ENCODE measurements at places on chromosomes 16 and 17.
A peak's percentile ranks its signal among the peaks of the same experiment; 100 is the strongest.

- DNase-seq = no peak
Observed at GRCh38 chr17:50608700-50609379, 25.8 kb upstream of the ABCC3 start.

GRCh38 chr17:42107597-42108576, 4.6 kb downstream of the DHX58 start:
- peak; percentile 11 for DNase-seq

DNA sequence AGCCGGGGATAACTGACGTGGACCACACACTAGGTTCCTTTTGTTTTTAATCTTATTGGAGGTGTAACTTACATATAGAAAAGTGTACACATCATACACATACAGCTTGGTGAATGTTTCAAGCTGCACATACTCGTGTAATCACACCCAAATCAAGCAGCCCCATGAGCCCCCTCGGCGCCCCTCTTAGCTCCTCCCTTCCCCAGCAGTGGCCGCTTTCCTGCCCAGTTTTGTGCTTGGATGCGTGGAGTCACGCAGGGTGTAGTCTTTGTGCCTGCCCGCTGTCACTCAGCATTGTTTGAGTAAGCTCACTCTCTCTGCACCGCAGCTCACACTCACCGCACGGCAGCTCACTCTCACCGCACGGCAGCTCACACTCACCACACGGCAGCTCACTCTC, 151.7 kb upstream of the CHMP6 start:
- no peak for DNase-seq

DNA sequence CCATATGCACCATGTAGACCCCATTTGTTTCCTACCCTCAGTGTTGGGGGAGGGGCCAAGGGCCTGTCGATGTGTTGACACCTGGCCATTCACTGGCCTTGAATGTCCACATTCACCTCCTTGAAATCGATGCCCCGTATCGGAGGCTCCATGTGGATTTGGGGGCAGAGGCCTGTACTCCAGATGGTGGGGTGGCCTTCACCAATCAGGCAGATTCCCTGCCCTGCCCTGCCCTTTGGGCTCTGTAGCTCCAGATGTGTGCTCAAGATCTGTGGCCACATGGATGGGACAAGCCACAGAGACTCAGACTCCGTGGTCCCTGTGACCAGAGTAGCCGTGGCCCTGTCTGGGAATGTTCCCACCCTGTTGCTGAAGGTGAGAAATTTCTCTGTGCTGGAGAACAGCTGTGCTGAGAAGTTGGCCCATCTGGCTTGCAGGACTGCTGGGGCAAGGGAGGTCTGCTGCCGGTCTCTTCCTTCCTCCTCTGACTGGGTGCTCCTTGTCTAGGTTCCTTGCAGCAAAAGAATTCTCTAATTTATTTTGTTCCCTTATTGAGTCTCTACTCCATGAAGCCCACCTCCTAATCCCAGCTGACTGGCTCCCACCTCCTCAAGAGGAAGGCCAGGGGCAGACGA, 221.3 kb downstream of the SEC14L1 start:
- no peak for DNase-seq

GRCh38 chr16:49419006-49419405, 45.4 kb downstream of the C16orf78 start:
- DNase-seq = no peak

- DNase-seq = no peak
Observed at GRCh38 chr17:10278218-10278617, 79.8 kb upstream of the GAS7 start.

GRCh38 chr16:820748-821147, 20.2 kb upstream of the GNG13 start:
- DNase-seq = no peak

GRCh38 chr16:80841231-80841630, 36.8 kb upstream of the CDYL2 start:
- no peak for DNase-seq

DNA sequence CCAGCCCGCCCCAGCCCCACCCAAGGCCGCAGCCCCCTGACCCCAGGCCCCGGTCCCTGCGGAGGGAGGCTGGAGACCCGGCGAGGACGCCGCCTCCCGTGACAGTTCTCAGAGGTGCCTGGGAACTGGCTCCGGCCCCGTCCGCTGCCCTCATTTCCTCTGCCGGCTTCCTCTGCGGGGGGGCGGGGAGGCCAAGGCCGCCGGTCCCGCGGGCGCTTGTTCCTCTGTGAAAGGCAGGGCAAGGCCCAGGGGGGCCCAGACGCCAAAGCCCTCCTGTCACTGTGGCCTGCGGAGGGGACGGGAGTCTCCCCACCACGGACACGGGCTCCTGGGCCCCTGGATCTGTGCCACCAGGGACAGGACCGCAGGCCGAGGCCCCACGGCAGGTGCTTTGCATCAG, 5.0 kb upstream of the PVALEF start:
- peak; percentile 27 for DNase-seq

- no peak for DNase-seq
Observed at GRCh38 chr17:69058165-69058564, 2.6 kb downstream of the ABCA9 start.

DNA sequence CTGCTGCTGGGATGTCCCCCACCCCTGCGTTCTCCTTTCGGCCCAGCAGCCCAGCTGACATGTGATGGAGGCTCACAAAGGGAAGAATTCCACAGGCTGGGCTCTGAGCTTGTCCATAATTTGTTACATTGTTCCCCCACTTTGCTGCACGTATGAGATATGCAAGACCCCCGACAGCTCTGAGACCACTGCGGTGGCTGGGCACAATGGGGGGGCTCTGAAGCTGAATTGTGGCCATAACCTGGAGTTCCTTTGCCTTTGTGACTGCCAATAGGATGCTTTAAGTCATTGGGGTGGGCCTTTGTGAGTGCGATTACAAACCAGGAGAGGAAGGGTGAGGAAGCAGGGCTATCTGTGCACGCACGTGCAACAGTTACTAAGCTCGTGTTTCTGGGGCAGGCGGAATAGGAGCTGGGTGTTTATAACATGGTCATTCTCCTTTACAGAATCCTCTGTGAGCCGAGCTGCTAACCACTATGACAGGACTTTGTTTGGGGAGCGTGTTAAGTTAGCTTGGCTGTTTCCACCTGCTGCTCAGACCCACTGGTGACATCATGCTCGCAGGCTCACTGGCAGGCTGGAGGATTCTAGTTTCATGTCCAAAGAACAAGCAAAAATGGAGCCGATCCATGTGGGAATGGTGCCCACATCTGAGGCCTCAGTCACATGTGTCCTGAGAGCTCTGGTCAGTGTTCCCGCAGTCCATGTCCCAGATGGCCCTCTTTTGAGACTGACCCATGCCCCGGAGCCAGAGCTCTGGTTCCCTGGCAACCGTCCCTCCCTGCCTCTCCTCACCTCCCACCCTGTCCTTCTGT, 208.3 kb upstream of the SALL1 start:
- peak; percentile 78 for DNase-seq

GRCh38 chr16:56300242-56300623, 108.9 kb downstream of the GNAO1 start:
- DNase-seq = no peak

DNA sequence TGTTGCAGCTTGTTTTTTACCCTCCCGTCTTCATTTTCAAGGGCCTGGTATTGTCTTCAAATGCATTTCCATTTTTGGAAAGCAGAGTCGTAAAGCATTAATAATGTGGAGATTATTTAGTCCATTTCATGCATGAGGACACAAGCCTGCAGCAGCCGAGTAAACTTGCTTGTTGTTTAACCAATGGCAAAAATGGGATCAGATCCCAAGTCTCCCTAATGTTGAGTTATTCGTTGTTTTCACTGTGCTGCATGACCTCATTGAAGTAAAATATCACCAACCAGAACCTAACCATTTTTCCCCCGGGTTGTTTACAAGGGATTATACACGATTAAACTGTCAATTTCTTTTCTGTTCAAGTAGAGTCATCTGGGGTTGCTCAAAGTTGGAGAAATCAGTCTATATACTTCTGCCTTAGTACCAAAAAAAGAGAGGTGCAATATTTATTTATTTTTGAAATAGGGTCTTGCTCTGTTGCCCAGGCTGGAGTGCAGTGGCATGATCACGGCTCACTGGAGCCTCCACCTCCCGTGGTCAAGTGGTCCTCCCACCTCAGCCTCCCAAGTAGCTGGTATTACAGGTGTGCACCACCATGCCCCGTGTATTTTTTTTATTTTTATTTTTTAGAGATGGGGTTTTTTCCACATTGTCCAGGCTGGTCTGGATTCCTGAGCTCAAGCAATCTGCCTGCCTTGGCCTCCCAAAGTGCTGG, 12.4 kb downstream of the AMZ2 start:
- no peak for DNase-seq

GRCh38 chr17:12041312-12041711, 20.6 kb downstream of the MAP2K4 start:
- no peak for DNase-seq

DNA sequence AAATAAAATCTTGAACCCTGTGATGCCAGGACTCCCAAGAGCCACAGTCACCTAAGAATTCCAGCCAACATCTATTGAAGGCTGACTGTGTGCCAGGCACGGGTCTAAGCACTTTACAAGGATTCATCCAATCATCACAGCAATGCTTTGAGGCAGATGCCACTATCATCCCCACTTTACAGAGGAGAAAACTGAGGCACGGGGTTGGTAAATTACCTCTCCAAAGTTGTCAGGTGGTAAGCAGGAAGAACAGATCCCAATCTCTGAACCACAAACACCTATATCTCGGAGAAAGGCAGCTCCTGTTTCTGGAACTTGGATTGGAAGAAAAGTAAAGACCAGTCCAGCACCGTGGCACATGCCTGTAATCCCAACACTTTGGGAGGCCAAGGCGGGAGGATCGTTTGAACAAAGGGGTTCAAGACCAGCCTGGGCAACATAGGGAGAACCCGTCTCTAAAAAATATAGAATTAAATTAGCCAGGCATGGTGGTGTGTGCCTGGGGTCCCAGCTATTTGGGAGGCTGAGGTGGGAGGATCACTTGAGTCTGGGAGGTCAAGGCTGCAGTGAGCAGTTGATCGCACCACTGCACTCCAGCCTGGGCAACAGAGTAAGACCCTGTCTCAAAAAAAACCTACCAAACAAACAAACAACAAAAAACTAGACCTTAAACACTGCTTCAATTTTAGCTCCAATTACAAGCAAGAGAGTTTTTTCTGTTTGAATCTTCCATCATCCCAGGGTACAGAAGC, 60.7 kb upstream of the SIAH1 start:
- DNase-seq = no peak

DNA sequence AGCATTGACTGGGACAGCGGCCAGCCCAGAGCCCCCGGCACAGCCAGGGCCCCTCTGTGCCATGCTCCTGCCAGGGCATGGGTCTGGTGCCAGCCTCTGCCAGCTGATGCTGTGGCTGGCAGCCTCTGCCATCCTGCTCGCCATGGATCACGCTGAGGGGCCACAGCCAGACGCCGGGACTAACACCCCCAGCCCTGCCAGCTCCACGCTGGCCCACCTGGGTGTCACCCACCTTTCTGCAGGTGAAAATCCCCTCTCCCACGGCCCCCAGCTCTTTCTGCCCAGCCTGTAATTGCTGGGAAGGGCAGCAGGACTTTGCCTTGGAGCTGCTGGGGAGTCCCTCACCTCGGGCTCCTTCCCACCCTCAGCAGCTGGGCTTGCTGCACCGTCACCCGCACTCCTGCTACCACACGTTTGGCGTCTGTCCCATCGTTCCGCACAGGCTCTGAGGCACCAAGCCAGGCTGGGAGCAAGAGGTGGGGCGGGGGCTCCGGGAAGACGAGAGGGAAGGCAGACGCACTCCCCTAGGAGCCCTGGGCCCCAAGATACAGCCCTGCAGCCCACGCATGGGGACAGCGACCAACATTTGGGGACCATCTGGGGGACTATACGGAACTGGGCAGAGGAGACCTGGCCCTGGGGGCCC, 42.0 kb upstream of the ACSF3 start:
- DNase-seq = no peak

DNA sequence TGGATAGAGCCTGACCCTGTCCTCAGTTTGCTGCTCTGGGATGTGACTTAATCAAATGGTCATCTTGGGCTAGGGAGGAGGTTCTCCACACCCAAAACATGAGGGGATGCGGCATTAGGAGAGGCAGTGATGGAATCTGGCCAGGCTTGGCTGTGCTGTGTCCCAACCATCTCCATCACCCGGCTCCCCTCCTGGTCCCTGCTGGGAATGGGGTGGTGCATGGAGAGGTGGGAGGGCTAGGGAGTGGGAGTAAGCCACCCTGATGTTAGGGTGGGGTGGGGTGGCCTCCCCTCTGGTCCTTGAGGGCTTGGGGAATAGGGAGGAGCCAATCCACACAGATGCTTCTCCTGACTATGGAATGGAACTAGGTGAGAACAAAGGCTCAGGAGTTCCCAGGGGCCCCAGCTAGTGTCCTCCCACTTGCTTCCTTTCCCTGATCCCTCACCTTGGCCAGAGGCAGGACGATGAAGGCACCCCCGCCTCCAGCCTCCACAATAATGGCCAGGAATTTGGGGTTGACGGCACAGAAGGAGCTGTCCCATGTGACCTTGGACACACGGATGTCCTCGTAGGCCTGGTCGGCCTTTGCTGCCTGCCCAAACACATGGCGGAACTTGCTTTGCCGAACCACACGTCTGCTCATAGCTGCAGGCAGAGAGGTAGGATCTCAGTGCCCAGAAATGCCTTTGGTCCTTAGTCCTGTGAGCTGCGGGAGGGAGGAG, 1.8 kb downstream of the CORO6 start:
- DNase-seq = no peak

DNA sequence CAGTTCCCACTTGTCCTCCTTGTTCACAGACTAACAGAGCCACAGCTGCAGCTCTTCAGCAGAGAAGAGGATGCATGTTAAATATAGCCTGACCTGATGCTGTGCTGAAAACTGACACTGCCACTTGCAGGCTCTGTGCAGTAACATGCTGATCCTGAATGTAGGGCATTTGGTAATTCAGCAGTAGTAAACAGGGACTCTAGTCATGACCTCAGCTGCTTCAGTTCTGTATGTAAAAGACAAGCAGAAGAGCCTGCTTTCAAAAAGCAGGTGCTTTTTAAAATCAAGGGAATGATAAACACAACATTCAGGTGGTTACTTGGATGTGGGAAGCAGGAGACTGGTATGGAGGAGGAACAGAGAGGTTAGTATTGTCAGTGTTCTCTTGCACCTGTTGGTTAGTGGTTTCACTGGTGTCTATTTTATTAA, 33.8 kb downstream of the ESRP2 start:
- peak; percentile 9 for DNase-seq

DNA sequence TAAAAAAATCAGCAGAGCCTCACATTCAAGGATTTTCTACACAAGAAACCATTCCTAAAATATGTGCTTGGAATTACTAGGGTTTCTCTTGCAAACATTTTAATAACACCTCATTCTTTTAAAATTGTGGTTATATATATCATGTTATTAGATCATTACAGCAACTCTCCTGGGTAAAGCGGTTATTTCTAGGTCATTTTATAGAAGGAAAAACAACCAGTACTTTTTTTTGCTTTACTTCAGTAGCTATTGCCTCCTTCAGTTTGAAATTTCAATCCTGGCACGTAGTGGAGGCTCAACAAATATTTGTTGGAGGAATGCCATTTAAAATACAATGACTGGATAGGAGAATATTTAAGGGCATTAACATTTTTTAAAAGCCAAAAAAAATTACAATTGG, 220.6 kb downstream of the CDRT15L2 start:
- DNase-seq = no peak

GRCh38 chr17:15915961-15916360, 29.0 kb upstream of the ADORA2B start:
- no peak for DNase-seq

- DNase-seq = no peak
Observed at GRCh38 chr17:80251966-80252365, 8.7 kb upstream of the RNF213 start.
